SW480 (cell line): ENCODE measurements at places on chromosomes 6 and 20.
A peak's percentile ranks its signal among the peaks of the same experiment; 100 is the strongest.

DNA sequence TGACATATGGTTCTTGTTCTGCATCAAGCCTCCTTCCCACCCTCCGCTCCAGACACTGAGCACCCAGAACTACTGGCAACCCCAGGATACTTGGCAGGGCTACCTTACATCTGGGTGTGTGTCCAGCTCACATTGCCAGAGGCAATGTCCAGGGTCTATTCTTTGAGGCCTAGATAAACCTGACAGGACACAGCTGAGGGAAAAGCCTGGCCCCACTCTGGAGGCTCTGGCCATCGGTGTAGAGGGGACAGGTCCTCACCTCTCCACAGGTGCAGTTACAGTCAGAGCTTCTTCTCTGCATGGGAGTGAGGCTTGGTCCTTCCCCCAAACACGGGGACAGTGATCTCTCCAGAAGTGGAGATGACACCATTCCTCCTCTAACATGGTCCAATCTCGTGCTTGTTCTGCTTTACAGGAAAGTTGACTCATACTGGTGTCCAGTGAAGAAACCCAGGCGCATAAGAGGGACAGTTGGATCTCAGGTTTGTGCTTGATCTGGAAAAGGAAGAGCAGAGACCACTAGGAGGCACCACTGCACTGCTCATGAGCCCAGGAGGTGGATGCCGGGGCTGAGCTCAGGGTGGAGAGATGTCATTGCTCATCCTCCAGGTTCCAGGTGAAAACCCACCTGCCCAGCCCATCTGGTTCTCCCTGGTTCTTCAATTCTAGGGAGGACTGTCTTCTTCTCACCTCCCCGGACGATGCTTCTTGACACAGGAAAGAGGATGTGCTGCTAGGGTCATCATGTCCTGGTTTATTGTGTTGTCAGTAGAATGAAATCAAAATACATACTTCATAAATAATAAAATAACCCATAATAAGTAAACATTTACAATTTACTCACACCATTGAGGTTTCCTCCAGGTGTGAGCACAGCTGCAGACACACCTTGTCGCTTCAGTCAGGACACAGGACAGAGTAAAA lies 14.7 kb downstream of the HLA-F start:
- DNase-seq: peak; percentile 54

- DNase-seq: no peak
Measured at GRCh38 chr6:36862164-36862847, 12.3 kb downstream of the PPIL1 start.

DNA sequence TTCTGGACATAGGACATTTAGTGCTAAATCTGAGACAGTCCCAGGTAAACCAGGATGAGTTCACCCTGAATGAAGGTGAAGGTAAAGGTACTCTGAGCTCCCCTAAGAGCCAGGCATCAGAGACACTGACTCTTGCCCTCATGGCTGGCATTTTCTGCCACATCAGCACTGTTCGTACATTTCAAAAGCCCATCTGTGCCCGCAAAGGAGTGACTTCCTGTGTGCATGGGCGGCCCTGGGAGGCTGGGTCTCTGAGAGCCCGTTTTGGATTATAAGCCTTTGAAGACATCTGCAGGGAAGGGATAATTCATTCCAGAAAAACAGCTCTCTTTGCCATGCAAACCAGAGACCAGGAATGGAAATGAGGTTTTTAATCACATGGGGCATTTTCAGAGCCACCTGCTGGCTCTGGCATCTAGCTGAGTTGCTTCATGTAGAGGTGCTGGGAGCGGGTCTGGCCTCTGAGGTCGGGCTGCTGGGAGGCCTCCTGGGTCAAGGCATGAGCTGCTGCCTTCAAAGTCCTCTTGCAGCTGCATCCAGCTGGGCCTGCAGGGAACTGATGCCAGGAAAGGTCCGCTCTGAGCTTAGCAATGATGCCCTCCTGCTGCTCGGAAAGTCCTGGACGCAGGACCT lies 348.3 kb downstream of the DHX35 start:
- no peak for DNase-seq

DNA sequence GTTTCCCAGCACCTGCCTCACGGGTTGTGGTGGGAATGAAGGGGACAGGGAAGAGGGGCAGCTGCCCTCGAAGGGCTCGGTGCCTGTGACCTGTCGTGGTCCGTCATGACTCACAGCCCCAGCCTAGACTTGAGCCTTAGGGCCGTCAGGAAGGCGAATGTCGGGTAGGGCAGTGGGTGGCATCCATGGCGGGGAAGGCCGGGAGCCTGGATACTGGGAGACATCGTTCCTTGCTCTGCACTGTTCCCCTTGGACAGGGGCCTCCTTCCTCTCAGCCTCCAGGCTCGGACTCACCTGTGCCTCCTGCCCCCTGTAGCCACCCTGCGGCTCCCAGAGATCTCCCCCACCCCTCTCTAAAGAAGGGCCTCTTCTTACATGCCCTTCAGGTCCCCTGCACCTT lies 52.2 kb upstream of the APCDD1L start:
- DNase-seq: no peak

DNA sequence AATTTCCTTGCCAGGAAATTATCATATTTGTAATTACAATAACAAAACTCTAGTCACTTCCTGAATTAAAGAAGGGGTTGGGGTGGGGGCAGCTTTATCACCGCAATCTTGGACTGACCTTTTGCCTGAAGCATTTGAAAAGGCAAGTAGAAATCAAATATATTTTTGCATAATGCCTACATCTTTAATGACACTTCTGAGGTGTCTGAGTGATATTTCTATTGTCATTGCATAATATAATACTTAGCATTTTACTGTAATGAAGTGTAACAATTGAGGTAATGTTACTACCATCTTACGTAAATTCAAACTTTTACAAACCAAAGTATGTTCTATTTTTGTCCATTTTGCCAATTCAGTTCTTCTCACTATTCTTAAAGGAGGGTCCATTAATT lies 65.2 kb downstream of the SYNE1 start:
- DNase-seq: no peak

- DNase-seq: no peak
Measured at GRCh38 chr6:55388211-55388610, 60.9 kb downstream of the GFRAL start.

GRCh38 chr6:11614534-11615213 lies 77.1 kb downstream of the TMEM170B start:
- DNase-seq: no peak

GRCh38 chr20:32871627-32872160 lies 13.0 kb downstream of the EFCAB8 start:
- DNase-seq: no peak

GRCh38 chr6:96861588-96861987 lies 24.3 kb upstream of the GPR63 start:
- DNase-seq: no peak

- peak; percentile 20 for DNase-seq
Measured at GRCh38 chr6:35262596-35262995, 3.1 kb downstream of the ZNF76 start.

DNA sequence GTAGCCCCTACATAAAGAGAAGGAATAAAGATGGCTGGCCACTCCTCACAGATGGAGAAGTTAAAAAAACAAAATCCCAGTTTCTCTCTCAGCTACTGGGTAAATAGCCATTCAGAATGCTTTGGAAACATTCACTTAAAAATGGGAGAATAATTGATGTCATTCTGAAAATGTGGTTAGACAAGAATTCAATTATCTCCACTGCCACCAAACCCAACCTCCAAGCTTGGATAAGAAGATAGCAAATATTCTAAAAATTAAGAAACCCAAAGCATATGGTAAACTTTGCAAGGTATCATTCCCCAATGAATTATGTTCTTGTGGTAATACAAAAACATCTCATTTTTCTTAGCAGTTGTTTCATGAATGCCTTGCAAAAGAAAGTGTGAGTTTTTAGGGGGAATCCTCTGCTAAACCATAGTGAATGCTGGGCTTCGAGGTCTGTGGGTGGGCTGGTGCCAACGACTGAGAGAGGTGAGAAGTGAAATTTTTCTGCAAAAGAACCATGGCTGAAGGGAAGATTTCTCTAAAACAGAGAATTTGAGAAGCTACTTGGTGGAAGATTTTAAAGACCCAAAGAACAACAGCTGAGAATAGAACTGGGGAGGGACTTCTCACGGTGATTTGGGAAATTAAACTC lies 497.9 kb upstream of the JARID2 start:
- DNase-seq: no peak

DNA sequence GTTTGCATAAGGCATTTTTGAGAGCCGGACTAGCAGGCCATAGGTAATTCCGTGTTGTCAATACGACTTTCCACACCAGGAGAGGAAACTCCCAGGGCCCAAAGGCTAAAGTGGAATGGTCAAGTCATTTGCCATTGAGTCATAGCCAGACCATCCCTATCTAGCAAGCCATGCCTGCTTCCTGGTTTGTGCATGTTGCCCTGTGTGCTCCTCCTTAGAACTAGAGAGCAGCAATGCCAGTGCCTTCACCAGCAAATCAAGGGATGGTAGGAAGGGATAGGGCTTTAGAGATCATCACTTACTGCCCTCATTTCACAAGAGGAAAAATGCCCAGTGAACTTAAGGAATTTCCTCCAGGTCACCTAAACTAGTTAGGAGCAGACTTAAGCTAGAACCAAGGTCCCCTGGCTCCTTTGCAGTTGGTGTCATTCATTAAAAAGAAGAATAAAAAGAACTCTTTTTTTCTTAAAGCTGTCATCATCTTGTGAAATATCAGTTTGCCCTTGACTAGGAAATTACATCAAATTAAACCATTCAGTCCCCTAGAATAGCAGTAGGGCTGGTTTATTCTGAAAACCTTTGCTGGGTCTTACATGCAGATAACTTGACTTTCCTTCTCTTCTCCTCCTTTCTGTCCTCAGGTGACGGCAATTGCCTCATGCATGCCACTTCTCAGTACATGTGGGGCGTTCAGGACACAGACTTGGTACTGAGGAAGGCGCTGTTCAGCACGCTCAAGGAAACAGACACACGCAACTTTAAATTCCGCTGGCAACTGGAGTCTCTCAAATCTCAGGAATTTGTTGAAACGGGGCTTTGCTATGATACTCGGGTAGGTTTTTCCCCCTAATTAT lies 7.4 kb downstream of the TNFAIP3 start:
- DNase-seq: no peak

- no peak for DNase-seq
Measured at GRCh38 chr6:168180548-168181011, 101.6 kb upstream of the FRMD1 start.

- DNase-seq: peak; percentile 9
Measured at GRCh38 chr6:116876635-116877611, at the start of gene RFX6. TSS of gene RFX6 (plus strand) at chr6:116877242. CDS start at chr6:116877276, 34 bp downstream.

DNA sequence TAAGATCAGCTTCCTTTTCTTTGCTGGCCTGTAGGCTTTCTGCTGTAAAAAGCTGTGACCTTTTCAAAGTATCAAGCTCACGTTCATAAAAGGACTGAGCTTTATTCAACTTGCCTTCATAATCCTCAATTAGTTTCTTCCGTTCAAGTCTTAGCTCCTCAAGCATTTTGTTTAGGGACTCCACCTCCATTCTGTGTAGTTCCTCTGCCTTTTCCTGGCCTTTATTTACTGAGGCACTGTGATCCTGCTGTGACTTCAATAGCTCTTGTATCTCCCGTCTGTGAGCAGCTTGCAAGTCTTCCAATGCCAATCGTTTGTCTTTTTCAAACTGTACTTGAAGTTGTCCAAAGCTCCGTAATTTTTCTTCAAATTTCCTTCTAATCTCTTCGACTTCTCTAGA lies 54.4 kb downstream of the FAM184A start:
- DNase-seq: no peak

DNA sequence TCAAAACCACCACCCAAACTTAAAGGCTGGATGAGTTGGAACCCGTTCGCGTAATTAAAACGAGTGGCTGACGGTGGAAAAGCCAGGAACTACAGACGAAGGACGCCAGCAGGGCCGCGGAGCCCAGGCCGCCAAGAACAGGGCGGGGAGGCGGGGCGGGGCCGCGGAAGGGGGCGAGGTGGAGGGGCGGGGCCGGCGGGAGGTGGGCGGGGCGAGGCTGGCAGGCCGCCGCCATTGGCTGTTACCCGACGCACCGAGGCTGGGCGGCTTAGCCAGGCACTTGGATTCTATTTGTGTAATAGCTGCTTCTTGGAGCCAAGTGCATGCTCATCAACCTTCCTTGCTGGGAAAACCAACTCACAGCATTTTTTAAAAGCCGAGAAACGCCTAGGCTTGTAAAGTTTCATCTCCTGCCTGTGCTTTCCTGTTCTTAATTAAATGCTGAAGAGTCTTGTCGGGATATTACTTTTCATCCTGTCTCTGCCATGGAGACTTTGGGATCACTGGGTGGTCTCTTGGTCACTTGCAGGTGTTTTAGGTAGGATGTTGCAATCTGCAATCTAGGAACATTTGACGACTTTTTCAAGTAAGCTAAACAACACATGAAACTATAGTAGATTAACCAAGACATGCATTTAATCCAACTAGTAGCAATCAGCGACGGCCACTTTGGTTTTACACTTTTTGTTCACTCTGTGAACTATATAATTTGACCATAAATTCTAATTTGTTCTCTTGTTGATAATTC lies 245.0 kb downstream of the ARID1B start:
- peak; percentile 67 for DNase-seq

DNA sequence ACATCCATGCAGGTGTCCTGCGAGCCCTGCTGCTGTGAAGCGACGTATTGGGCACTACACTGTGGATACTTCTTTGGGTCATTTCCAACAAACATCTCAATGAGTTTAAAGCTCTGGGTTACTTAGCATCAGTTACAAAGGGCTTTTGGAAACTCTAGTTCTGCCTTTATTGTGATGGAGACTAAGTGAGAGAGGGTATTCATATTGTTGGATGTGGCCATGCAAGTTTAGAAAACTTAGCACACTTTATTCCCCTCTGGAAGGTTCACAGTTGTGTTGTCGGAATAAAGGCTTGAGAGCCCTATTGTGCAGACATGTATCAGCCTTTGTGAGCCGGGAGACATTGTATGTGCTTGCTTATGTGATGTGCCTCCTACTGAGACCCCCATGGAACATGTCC lies 22.1 kb downstream of the DUSP22 start:
- DNase-seq: no peak

- no peak for DNase-seq
Measured at GRCh38 chr6:149340200-149340599, 22.7 kb downstream of the TAB2 start.

DNA sequence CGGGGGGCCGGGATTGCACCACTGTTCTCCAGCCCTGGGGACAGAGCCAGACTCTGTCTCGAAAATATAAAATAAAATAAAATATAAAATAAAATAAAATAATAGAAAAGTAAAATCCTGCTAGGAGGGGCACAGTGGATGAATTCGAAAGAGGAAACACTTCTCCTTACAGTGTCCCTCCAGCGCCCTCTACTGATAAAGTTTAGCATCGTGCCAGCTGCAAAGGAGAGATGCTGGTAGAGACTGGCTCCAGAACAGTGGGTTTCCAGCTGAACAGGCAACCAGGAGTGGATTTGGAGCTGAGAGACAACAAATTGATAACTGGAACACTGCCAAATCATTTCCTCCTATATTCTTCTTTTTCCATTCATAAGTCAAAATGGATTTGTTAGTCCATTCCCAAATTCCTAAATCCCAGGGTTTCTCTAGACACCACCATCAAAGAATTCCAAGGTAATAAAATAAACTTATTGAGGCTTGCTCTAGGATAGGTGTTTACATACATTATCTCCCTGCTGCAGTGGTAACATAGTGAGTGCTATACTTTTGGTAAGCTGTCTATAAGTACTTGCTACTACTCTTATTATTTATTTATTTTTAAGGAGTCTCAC lies 31.7 kb upstream of the TBPL1 start:
- DNase-seq: peak; percentile 54

- DNase-seq: peak; percentile 62
Measured at GRCh38 chr20:4244700-4245485, 229.5 kb upstream of the RNF24 start.

GRCh38 chr20:20095114-20095872 lies 43.0 kb downstream of the CFAP61 start:
- no peak for DNase-seq
